ENCODE measurements at places on chromosomes 16 and 17.
A peak's percentile ranks its signal among the peaks of the same experiment; 100 is the strongest.

GRCh38 chr17:60542071-60542470 is 16.0 kb upstream of the APPBP2 start:
- no peak for DNase-seq

GRCh38 chr17:38403491-38403890 is 24.8 kb upstream of the ARHGAP23 start:
- DNase-seq: no peak

DNA sequence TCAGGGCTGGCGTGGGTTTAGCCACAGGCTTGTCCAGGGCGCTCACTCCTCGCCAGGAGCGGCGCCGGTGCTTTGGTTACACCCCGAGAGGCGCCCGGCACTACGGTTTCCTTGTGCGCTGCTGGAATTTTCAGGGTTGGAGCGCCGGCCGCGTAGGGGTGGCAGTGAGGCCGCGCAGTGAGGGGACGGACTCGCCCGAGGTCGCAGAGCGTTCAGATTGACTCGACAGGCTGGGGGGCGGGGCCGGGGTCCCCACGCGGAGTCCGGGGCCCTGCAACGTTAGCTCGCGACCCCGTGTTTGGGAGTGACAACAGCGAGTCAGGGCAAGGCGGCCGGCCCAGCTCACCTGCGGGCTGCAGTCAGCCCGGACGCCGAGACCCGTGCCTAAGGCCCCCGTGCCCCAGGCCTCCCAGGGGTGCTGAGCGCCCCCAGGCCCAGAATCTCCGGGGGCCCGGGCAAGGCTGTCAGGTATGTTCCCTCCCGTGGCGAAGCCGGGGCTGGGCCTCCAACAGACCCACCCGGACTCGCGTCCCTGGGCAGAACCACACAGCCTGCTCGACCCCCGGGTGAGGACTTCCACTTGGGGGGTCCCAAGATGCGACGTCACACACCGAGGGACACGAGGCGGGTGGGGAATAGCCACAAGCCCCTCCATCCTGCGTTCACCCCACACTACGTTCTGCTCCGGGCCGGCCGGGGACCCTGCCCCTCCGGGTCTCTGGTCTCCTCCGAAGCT is 1.3 kb upstream of the ACTG1 start:
- DNase-seq: no peak

DNA sequence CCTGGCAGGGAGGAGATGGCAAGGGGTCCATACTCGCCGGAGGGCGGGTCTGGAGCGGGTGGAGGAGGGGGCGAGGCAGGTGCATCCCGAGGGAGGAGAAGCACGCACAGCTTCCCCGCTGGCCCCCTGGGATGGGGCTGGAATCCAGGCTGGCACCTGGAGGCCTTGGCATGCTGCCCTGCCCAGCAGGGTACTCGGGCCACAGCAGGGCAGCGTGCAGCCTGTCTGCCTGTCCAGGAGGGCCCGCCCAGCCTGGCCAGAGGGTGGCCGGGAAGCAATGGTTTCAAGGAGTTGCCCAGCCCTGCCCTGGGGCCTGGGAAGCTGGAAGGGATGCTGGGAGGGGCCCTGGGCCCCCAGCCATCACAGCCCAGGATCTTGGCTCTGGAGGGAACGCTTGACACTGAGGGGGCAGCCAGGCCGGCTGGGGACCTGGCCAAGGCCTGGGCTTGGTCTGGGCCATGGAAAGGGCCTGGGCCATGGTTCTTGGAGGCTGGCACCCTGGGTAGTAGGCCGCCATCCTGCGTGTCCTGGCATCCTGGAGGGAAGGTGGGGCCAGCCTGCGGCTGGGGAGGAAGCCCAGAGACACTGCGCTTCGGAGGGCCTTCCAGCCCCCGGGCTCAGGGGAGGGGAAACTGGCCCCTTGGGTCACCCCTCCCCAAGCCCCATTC is 1.1 kb downstream of the GLIS2 start:
- no peak for DNase-seq

- no peak for DNase-seq
Measured at GRCh38 chr16:3086596-3087242, 12.4 kb downstream of the ZSCAN10 start.

GRCh38 chr16:74469946-74470478 is 48.7 kb upstream of the CLEC18B start:
- no peak for DNase-seq

GRCh38 chr17:8412089-8412488 is 14.5 kb upstream of the RNF222 start:
- no peak for DNase-seq

DNA sequence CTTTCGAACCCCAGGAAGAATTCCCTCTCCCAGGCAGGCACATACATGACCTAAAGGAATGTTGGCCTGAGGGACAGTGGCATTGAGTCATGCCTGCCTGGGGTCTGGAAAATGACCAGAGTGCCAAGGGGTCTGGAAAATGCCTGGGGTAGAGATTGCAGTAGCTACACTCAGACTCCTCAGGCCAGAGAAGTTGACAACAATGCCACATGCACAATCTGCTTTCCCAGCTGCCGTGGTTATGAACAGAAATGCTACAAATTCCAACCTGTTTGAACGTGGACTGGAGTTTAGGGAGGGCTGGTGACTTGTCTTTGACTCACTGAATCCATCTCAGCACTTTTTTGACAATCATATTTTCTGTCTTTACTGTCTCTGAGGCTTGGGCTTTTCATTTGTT is 250.0 kb downstream of the ABCC12 start:
- DNase-seq: no peak

DNA sequence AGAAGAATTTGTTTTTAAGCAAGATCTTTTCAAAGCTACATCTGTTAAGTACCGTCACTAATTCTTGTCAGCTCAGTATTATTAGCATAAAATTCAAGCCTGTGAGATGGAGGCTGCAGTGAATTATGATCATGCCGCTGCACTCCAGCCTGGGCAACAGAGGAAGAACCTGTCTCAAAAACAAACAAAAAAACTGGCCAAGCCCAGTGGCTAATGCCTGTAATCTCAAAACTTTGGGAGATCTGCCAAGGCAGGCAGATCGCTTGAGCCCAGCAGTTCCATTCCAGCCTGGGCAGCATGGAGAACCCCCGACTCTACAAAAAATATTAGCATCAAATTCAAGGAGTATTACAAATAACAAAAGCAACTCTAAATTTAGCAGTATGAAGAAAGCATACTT is 88.0 kb downstream of the STXBP4 start:
- DNase-seq: no peak

GRCh38 chr17:47611372-47612350 is 38.1 kb upstream of the KPNB1 start:
- no peak for DNase-seq

GRCh38 chr16:84027625-84028024 is 15.0 kb downstream of the SLC38A8 start:
- no peak for DNase-seq

- no peak for DNase-seq
Measured at GRCh38 chr16:49527611-49528010, 154.0 kb downstream of the C16orf78 start.

- no peak for DNase-seq
Measured at GRCh38 chr16:35391328-35391727, 1931.9 kb downstream of the TP53TG3F start.

GRCh38 chr16:22692916-22693637 is 120.9 kb upstream of the HS3ST2 start:
- DNase-seq: no peak

GRCh38 chr17:36461330-36462110 is 25.0 kb upstream of the ZNHIT3 start:
- DNase-seq: no peak

DNA sequence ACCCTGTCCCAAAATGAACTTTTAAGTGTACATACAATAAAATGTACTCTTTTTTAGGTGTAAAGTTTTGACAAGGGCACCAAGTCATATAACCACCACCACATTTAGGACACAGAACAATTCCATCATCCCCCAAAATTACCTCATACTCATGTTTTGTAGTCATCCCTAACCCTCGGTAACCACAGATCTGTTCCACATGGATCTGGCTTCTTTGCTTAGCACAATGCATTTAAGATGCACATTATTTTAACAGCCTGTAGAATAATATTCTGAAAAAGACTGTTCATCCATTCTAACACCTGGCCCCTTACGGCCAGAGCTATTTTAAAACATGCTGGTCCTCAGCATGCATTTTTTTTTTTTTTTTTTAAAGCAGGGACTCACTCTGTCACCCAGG is 25.2 kb upstream of the CFAP20 start:
- DNase-seq: no peak

GRCh38 chr16:67882374-67883145 is 2.1 kb upstream of the NRN1L start:
- DNase-seq: no peak

- no peak for DNase-seq
Measured at GRCh38 chr17:8806926-8807550, 7.9 kb upstream of the MFSD6L start.

GRCh38 chr17:43907998-43908721 is 824 bp upstream of the MPP2 start:
- peak; percentile 44 for DNase-seq

All from stimulated activated CD4-positive, alpha-beta T cell treated with anti-CD3 and anti-CD28 coated beads, Interleukin-15, amount 100 ng/mL, for 48 hours (primary cell).